Hematopoietic multipotent progenitor cell treated with erythropoietin and hydrocortisone succinate and interleukin-3 and kit ligand, for 6 days (in vitro differentiated cells): ENCODE measurements at places on chromosomes 2 and 18.
A peak's percentile ranks its signal among the peaks of the same experiment; 100 is the strongest.

GRCh38 chr2:19911808-19912509 is 10.2 kb upstream of the TTC32 start:
- DNase-seq: no peak

GRCh38 chr2:113854208-113854607 is 35.7 kb upstream of the ACTR3 start:
- DNase-seq: no peak

GRCh38 chr2:39264733-39265132 is 21.0 kb upstream of the CDKL4 start:
- no peak for DNase-seq

- no peak for DNase-seq
Measured at GRCh38 chr2:108239786-108240185, at the start of gene SULT1C3. SULT1C3 (plus strand) TSS chr2:108239968; CDS start chr2:108247195, 7,227 bp downstream.

DNA sequence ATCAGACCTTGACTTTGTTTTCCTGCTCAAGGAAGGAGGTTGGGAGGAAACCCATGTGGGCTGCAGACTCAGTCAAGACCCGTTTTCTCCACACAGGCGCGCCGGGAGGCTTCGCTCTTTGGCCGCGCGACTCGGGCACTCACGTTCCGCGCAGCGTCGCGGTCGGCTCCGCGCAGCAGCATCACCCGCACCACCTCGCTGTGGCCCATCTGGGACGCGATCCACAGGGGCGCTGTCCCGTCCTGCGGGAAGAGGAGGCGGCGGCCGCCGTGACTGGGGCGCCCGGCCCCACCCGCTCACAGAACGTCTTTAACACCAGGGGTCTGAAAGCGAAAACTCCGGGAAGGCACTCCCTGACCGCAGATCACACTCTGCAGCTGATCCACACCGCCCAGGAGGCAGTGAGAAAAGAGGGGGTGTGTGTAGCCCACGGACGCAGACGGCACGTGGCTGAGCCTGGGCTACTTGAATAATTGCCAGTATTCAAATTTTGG is 33.1 kb upstream of the NPC1 start:
- DNase-seq: peak; percentile 23

DNA sequence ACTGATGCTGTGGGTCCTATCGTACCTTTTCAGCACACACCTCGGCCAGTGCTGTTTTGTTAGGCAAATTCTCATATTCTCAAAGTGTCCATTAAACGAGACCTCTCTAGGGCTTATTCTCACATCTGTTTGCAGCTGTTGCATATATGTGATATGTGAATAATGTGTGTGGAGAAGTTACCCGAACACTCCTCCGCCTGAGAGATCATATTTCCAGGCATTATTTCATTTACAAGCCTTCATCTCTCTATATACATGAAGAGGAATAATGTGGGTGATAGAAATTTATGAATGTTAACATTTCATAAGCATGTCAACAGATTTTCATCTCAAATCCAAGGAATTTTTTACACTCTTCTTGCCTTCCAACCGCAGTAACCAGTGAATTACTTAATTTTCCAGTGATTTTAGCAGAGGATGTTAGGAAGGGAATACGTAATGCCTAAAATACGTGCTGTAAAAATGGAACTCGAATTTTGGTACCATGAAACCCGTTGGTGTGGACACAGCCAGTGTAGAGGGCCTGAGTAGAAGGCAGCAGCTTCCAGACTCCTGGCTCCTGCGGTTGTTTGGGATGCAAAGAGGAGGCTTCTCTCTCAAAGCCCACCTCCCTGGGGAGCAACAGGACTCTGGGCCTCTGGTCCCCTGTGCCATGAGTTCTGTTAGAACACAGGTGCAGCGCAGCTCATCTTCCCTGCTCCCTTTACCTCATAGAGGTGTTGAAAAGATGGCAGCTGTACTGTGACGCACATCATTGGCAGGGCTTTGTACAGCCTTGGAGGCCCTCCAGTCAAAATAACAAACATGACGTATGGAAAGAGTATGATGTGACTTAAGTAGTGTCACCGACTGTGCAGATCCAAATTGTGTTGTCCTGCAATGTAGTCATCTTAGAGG is 280.1 kb downstream of the NEDD4L start:
- no peak for DNase-seq

GRCh38 chr2:174053355-174054151 is 88.4 kb upstream of the SP3 start:
- DNase-seq: no peak
